GM10248 (cell line): ENCODE measurements at places on chromosomes 1 and 21.

- no peak for DNase-seq
Measured at GRCh38 chr1:211920141-211920572, 89.6 kb upstream of the LPGAT1 start.

DNA sequence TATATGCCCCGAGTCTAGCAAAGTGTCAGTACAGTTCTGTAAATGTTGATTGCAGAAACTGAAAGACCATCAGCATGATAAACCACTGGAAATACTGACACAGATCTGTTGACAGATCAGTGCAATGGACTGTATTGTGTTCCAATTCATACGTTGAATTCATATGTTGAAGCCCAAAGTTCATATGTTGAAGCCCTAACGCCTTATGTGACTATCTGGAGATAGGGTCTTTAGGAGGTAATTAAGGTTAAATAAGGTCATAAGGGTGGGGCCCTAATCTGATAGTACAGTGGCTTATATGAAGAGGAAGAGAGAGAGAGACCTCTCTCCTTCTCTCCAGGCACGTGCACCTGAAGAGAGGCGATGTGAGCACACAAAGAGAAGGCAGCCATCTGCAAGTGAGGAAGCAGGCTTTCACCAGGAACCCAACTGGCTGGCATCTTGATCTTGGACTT, 144.7 kb downstream of the MRPL39 start:
- peak; percentile 33 for DNase-seq

GRCh38 chr1:243916160-243916559, 66.1 kb upstream of the AKT3 start:
- DNase-seq: no peak

- DNase-seq: peak; percentile 13
Measured at GRCh38 chr1:175287377-175287776, 94.8 kb upstream of the KIAA0040 start.

DNA sequence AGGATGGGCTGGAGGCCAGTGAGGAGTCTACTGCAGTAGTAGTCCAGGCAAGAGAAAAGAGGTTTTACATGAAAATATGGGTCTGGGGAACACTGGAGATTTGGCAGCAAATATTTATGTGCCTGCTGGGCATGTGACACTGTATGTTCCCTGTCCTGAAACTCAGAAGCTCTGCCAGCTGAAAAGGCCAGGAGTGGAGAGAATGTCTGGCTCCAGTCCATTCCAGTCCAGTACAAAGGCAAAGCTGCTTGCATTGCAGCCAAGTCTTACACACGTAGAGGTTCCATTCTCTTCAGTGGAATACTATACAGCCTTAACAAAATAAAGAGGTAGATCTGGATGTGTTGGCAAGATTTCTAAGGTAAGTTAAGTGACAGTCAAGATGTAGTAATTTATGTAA, 7.5 kb upstream of the YBX1 start:
- no peak for DNase-seq

- DNase-seq: no peak
Measured at GRCh38 chr1:25083481-25084345, 148.6 kb downstream of the SYF2 start.

GRCh38 chr1:40914927-40915569, 52.9 kb upstream of the CITED4 start:
- DNase-seq: no peak

GRCh38 chr1:247293047-247293446, 37.2 kb downstream of the VN1R5 start:
- DNase-seq: no peak

DNA sequence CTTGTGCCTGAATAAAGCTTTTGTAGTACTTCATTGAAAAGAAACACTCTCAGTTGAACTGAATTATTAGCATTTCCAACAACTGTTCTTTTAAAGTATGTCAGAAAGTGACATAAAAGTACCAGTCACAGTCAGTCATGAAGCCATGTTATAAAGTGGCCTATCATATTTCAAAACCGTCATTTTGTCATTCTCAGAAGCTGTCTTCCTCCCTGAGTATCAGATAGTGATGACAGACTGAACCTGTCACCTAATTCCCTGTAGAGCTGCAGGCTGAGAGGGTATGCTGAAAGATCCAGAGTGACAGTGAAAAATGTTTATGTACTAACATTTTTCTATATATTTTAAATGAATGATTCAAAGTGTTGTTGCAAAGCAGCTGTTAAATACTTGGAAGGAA, 1121.7 kb upstream of the PRMT6 start:
- no peak for DNase-seq

DNA sequence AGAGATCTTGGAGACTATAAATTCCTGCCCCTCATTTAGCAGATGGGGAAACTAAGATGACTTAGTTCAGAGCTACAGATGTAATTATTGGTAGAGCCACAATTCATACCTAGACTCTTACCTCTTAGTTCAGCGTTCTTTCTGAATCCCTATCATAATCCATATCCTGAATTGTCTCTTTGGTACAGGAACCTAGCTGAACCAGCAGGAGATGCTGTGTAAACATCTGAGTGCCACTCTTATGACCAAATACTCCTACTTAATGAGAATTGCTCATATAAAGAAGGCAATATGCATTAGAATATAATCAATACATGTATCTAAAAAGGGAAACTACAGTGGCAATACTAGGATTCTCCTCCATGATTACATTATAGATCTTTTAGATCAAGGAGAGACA, 459.0 kb downstream of the SIPA1L2 start:
- DNase-seq: no peak

- no peak for DNase-seq
Measured at GRCh38 chr1:113683384-113684152, 75.7 kb downstream of the PHTF1 start.

DNA sequence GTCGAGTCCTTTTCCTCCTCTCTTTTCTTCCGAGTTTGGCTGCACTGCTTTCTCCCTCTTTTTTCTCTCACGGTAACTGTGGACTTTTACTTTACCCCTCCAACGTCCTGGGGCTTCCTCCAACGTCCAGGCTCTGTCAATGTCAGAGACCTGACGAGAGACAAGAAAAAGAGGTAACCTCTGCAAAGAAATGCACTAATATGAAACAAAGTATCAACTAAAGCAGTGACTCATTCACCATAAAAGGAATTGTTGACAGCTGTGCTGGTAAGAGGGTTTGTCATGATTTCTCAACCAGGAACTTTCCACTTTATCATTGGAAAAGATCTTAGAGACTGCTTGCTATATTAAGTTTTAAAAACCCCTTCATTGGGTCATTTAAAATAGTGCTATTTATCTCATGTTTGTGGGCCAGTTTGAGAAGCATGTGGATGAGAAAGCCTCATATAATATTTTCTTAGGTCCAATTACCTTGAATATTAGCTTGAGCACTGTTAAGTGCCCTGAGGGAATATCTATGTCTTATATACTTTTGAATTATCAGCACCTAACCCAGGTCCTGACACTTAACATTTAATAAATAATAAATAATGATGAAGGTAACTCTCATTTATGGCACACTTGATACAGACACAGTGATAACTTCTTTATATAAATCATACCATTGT, at the start of gene GBP2:
Gene GBP2, minus strand, starts transcription at position 202 of the 668 bp plus-strand sequence. CDS start 4,148 bp downstream, outside the sequence.
- DNase-seq: peak; percentile 58

DNA sequence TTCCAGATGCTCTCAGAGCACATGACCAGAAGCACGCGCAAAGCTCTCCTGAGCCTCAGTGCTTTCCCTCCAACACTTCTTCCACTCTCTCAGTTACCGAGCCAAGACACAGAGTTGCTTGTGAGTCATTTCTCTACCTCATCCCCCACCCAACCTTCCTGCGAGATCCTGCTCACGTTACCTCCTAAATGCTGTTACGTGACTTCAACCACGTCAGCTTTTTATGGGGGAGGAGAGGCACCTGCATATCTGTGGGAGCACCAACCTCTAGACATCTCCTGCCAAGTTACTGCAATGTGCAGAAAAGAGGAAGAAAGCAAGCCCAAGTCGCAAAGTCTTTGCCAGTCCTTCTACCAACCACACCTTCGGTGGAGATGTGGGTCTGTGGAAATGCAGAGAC, 27.2 kb upstream of the ERG start:
- no peak for DNase-seq

DNA sequence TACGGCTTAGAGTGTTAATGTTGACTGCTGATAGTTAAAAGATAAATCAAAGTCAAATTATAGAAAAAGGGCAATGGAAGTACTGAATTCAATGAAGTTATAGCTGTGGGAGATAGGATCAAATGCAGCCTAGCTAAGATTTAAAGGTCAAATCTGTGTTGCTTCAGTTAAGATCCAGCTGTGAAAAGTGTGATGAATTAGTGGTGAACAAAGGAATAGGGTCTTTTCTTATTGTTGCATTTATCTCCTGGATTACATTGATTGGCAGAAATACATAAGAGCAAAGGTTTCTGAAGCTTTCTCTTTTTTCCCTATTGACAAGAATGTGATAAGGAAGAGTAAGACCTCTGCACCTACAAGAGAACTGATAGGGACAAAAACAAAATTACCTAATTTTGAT, 1234.6 kb upstream of the ADGRL2 start:
- no peak for DNase-seq

- DNase-seq: no peak
Measured at GRCh38 chr1:119462964-119463363, 44.0 kb upstream of the HSD3B1 start.

DNA sequence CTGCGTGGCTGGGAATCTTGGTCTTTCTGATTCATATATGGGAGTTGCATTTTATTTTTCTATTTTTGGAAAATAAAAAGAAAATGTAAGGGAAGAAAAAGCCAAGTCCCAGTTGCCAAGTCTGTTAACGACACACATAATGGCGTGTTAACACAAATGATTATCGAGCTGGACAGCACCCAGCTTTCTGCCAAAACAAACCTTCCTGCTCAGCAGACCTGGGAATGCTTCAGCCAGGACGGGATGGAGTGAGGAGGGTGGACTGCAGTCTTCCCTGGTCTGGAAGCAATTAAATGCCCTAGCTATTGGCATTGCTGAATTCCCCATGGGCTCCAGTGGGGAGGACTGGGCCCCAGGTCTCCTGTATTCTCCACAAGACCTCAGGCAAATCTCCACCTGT, 184.2 kb upstream of the USP24 start:
- no peak for DNase-seq

GRCh38 chr1:168598125-168598524, 21.7 kb downstream of the XCL1 start:
- no peak for DNase-seq
